CMK (cell line): ENCODE measurements at places on chromosomes 7 and 10.

DNA sequence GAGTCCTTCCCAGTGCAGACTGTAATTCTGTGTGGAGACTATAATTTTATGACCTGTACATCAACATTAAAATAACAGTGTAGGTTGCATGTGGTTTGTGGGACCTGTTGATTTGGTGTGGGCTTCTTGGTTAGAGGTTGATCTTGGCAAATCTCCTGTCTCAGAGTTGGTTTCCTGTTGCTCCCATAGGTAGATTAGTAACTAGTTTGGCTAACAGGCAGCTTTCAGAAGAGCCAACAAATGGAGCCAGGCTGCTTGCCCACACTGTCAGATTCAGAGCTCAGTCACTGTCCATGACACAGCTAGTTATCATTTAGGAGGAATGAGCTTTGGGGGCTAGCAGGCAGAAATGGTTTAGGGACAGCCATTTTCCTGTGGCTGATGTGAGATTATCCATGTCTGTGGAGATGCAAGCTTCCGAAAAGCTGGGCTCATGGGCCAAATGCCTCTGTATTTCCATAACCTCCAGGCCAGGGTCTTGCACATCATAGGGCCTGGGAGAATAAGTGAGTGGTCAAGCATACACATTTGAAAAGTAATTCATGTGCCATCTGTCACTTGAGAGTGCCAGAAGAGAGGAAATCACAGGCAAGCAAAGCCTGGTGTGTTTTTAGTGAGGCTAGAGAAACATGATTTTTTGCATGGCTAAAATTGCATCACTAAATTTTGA lies 33.4 kb downstream of the CCM2 start:
- no peak for DNase-seq

DNA sequence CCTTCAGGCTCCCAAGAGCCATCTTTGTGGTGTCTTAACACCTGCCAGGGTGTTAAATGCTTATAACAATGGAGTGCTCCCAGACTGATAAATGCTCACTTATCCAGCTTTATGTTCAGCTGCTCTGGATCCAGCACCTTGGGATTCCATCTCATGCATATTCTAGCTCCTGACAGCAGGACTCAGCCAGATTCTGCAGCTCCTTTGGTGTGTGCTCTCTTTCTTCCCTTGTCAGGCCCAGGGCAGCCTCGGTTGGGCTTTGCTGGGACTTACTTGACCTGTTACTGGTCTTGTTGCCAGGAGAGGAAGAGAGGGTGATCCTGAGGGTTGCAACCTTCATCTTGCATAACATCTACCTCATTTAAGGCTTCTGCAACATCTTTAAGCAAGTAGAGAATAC lies 59.4 kb upstream of the CCNY start:
- DNase-seq, result no peak

GRCh38 chr7:80273327-80273726 lies 138.7 kb downstream of the GNAI1 start:
- DNase-seq, result no peak

- DNase-seq, result no peak
Measured at GRCh38 chr7:151013733-151014497, 10.4 kb downstream of the ATG9B start.

DNA sequence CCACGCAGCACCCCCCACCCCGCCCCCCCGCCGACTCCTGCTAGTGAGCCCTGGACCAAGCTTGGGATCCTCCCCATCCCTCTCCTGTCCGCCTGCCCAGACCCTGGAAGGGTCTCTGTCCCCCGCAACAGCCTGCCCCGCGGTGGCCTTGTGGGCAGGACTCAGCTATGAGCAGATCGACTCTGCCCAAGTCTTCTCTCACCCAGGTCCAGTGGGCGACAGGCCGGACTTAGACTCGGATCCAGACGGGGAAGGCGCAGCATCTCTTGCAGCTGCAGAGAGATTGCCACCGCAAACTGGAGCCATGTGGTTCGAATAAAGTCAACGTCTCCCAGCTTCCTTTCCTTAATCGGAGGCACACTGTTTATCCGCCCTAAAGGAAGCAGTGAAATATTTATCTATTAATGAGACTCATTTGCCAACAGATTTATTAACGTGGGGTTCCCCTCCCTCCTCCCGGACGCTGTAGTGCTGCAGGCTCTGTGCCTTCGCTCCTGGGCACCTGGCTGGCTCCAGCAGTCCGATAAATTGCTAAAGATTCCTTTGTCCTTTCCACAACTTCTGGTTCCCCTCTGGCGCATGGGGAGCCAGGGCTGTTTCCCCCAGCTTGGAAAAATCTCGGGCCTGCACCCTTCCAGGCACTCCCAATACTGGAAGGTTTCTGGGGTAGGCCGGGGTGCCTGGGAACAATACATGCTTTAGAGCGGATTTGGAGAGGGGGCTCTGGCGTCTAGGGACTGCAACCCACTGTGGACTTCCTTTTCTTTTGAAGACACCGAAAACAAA lies 634 bp upstream of the HOXA7 start:
- no peak for DNase-seq

DNA sequence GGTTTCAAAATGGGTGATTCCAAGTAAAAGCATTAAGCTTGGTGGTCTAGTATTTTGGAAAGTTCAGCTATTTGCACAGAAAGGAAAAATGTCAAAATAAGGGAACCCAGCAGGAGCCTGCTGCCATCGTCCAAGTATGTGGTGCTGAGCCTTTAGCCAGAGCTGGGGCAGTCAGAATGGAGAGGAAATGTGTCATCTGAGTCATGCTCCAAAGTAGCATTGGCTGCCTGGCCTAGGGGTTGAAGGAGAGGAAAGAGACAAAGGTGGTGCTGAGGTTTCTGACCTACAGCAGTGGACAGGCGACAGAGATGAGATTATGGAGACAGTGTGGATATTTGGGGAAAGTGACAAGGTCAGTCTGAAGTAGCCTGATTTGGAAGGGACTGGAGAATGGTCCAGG lies 103.9 kb downstream of the PLCE1 start:
- DNase-seq, result no peak

DNA sequence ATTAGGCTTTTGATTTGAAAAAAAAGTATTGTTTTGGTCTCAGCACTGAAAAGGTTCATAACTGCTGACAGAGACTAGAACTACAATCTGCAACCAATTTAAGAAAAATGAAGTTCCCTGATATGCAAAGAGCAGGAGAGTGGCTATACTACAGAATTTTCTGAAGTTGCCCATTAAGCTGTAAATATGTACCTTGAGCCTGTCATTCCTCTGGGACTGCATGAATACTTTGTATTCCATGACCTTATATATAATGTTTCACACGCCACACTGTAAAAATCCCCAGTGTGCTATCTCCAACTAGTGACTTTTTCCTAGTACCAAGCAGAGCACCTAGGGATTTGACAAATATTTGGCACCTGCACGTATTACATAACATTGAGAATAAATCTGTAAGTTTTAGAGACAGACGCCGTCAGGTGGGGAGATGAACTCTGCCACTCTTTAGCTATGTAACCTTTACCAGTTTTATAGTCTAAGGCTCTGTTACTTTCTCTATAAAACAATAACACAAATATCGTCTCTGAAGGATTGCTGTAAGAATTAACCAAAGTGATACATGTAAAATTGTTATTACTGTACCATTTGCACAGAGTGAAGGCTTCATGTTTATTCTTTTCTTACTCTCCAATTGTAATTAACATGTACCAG lies 235.4 kb downstream of the MAGI2 start:
- no peak for DNase-seq

- DNase-seq, result no peak
Measured at GRCh38 chr10:132064771-132065437, 842 bp upstream of the JAKMIP3 start.

DNA sequence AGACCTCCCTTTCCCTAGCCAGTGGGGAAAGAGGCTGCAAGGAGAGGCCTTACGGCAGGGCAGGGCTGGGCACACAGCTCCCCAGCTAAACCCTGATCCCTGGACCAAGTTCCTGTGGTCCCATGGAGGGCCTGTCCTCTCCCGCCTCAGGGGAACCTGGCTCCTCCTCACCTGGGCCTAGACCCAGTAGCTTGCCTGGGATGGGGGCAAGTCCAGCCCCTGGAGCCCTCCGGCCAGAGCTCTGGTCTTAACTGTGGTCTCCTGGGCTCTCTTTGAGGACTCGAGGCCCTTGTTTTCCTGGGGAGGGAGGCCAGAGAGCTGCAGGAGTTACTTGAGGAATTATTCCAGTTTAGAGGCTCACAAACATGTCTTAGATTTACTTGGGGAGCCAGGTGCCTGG lies 1.5 kb downstream of the ZP3 start:
- DNase-seq, result no peak

- DNase-seq, result no peak
Measured at GRCh38 chr10:103786020-103786419, 69.4 kb downstream of the SH3PXD2A start.
